OCI-LY7 (cell line): ENCODE measurements at places on chromosomes 12 and 14. TPM values are rescaled to one million over a fixed set of nuclear protein-coding genes. Genes with fewer than 3 reads are reported as not detected.

GRCh38 chr14:56918849-56919574 is 108.7 kb upstream of the OTX2 start:
- DNase-seq: no peak

DNA sequence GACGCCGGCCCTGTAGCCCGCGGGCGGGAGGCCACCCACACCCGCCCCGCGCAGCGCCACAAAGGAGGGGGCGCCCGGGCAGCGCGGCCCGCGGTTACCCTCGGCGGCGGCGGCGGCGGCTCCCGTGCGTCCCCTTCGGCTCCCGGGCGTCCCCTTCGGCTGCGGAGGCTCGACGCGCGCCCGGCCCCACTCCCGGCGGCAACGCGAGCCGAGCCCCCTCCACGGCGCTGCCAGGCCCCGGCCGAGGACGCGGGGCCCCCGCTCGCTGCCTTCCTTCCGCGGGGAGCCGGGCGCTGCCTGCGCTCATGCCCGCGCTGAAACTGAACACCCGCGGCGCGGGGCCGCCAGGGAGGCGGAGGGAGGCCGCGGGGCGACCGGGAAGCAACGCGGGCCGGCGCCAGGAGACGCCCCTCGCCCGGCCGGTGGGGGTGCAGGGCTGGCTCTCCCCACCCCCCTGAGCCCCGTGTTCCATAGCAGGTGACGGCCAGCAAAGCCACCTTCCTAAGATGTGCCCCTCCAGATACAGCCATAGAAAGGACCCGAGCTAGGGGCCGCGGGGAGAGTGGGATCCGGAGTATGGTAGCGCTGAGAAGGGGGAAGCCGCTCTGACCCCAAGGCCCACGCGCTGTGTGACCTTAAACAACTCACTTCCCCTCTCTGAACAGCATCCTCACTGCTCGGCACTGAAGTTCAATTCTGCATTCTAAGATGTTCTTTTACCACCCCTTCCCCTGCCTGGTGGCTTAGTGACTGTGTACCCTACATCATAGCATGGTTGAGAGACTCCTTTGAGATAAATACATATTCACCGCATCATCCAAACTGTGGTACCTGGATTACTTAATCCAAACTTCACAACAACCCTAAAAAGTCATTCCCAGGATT is 42.8 kb downstream of the KDM2B start:
- DNase-seq: peak; percentile 50

GRCh38 chr14:75222208-75222701 is 45.8 kb upstream of the TMED10 start:
- DNase-seq: peak; percentile 69

DNA sequence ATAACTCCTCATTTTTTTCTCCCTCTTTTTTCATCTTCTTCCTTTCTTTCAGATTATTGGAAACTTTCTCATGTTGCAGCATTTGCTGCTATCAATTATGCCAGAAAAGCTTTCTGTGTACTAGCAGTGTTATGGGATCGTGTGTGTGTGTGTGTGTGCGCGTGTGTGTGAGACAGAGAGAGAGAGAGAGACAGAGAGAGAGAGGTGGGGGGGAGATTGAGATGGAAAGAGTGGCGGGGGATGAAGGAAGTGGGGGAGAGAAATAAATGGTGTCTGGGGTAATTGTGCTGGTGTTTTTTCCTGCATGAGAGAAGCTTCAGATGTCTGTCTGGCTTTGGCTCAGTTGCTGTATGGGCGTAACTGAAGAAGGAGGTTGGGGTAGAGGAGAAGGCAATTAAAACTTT is 268.9 kb downstream of the RAD51B start:
- DNase-seq: no peak

DNA sequence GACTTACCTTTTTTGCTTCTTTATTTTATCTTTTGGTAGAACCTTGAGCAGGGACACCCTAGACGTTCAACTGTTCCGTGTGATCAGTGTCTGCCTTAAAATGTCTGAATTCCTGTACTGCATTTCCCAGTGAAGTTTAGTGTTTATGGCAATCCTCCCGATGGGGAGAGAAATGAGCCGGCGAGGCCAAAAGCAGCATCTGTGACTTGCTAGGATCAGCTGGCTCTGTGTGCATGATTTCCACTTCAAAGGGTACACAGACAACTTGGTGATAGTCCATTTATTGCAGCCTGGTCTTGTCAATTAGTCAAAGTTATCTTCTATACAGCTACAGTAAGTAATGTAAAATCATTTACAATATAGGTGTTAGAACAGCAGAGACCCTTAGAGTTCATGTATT is 768.5 kb downstream of the DIO2 start:
- no peak for DNase-seq

DNA sequence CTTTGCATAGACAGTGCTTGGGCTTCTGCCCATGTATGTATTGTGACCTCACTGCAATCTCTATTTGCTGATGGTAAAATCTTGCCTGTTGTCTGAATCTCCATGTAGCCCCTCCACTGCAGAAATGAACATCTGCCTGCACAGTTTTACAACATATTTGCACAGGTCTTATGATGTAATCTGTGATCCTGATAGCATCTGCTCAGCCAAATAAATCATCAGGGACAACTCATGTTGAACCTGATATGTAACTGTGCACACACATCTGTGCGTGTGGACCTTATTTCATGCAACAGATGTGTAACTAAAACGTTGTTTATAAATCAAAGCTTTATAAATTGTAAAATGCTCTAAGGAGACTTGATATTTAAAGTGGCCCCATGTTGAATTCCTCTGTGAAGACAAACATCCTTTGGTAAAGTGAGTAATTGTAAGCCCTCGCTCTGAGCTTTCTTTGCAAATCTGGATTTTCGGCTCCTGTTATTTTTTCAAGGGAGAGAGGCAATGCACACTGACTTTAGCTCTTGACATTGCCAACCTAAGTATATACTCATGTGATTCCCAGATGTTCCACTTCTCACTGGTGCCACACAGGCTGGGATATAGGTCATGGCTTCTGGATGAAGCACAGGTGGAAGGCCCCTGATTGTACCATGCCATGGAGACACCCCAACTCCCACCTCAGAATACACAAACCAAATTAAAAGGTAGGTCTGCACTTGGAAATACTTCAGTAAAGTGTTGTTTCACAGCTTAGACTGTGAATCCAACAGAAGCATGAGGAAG is 371.3 kb downstream of the GRIN2B start:
- DNase-seq: no peak

- peak; percentile 8 for DNase-seq
Measured at GRCh38 chr12:74903522-74903921, 306.1 kb downstream of the KCNC2 start.

MIS18BP1 gene
- total RNA-seq: 103 and 131 TPM in 2 replicates

OTX2 gene
- not detected in 2 replicates for total RNA-seq

G2E3 gene
- 43.0 and 43.9 TPM in 2 replicates for total RNA-seq

SIX1 gene
- 1.6 and 2.9 TPM in 2 replicates for total RNA-seq

SGPP1 gene
- total RNA-seq: 35.4 and 45.4 TPM in 2 replicates

RNASE7 gene
- not detected in 2 replicates for total RNA-seq

IKBIP gene
- total RNA-seq: 25.5 and 26.6 TPM in 2 replicates
